HCT116 (cell line): ENCODE measurements at places on chromosomes 12 and 14.

GRCh38 chr12:80472911-80473500 lies 29.0 kb downstream of the PTPRQ start:
- peak; percentile 53 for DNase-seq

- no peak for DNase-seq
These were observed 202.8 kb upstream of the SOX5 start for GRCh38 chr12:24152270-24152669.

DNA sequence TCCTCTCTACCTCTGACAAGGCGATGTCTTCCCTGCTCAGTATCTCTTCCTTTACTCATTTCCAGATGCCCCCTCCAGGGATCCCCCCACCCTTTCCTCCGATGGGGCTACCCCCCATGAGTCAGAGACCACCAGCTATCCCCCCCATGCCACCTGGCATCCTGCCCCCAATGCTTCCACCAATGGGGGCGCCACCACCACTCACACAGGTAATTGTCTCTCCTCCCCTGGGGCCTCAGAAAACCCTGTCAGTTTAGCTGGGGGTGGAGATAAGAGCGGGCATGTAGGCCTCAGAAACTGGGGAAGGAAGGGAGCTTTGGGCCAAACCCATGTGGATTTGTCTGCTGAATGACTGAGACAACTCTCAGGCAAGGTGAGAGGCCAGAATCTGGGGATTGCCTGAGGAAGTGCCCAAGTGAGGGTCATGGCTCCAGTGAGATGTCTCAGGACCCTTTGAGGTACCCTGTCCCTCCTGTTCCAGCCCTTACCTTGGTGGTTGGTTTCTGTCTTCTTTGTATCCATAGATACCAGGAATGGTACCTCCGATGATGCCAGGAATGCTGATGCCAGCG lies 8.1 kb downstream of the PRPF40B start:
- DNase-seq = no peak

- DNase-seq = no peak
These were observed 18.0 kb downstream of the LTBP2 start for GRCh38 chr14:74594029-74594428.

DNA sequence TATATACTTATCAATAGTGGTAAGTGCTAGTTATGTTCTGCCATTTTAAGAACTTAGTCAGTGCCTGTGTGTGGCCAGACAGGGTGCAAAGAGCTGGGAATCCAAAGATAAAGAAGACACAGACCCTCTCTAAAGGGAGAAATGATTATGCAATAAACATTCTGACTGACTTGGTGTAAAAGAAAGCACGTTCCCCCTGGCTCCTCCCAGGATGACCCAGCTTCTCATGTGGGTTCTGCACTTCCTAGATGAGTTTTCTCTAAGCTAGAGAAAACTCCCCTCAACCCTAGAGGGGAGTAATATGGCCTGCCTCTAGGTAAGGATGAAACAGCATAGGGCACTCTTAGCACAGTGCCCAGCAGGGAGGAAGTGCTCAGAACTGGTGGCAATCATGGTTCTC lies 231.2 kb downstream of the VRK1 start:
- DNase-seq = no peak

GRCh38 chr12:113285679-113286610 lies 49.0 kb downstream of the SLC8B1 start:
- DNase-seq = no peak

- no peak for DNase-seq
These were observed 78.8 kb downstream of the RMST start for GRCh38 chr12:97541366-97541765.

DNA sequence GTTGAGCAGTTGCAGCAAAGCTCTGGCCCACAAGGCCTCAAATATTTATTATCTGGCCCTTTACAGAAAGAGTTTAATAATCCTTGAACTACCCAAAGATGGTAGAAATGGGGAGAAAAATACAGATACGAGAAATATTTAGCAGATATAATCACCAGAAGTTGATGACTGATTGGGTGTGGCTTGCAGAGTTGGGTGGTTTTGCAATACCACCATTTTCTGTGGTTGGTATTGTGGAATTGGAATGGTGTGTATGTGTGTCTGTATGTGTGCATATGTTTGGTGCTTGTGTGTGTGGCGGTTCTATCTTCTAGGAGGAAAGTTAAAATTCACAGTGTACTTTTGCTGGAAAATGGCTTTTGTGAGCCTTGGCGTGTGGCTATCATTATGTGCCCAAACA lies 85.4 kb upstream of the MANSC4 start:
- no peak for DNase-seq
